Cardiac fibroblast (primary cell): ENCODE measurements at places on chromosomes 3 and 15.

DNA sequence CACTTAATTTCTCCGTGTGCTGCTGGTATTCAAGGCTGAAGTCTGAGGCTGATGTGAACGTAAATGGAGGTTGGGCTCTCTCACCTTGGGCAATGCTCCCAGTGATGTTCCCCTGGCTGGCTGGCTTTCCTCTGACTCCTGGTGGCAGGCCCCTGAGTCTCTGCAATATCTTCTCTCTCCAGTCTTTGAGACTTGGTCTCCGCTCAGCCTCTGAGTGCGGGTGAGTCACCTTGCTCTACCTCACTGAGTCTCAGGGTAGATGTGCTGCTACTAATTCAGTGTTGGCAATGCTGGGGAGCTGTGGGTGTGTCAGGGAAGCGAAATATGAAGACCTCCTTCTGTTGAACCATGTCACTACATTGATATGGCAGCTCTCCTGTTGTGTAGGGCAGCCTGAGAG, 31.3 kb upstream of the TRIM59 start:
- DNase-seq = peak; percentile 26

DNA sequence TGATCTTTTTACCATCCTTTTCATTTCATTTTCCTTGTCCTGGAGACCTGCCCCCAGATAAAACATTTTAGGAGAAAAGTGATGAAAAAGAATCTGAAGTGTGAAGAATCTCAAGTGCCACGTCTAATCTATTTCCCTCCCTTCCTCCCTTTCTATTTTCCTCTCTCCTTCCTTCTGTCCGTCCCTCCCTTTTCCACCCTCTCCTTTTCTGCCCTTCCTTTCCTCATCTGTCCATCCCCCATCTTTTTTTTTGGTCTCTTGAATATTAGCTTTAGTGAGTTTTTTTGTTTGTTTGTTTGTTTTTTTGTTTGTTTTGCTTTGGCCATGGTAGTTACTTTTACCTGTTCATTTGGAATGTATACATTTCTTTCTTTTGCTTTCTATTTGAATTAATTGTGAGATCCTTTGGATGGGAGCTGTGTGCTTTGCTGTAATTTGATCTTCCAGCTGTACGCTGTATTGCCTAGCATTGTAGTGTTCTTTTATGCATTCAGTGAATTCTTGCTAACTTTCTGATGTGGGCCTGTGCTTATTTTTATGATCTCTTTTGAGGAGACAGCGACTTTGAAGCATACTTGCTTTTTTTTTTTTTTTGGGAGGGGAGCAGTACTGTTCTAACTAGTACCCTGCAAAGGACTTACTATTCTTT, 19.2 kb downstream of the CDIN1 start:
- no peak for DNase-seq

DNA sequence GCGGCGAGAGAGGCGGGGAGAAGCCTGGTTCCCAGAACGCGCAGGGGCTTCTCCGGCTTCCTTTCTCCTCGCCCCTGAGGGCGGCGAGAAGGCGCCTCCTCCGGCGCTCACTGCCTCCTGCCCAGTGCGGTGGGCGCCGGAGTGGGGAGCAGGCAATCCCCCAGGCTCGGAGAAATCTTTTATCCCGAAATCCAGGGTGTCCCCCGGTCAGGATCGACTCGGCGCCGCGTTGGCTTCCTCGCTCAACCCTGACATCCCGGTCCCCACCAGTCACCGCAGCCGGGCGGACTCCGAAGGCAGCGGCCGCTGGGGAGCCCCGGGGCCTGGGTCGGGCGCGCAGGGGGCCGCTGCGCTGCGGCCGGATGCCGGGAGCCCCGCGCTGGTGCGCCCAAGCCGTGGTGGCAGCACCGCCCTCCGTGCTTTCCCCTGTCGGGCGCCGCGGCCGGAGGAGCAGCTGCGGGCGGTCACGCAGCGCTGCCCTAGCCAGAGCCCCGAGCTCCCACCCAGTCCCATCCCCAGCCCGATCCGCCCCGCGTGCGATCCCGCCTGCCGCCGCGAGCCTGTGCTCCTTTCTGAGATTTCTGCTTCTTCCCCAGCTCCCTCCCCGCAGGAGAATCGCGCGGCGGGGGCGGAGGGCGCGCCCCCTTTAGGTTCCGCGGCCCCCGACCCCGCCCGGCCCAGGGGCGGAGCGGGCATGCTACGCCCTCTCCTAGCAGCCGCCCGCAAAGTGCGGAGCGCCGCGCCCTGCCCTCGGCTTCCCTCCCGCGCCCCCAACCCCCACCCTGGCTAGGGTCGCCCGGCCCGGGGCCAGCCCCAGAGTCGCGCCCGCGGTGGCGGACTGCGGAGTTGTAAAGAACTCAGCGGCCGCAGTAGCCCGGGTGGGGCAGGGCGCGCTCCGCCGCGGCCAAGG, 683 bp upstream of the CACNA2D3 start:
- no peak for DNase-seq

DNA sequence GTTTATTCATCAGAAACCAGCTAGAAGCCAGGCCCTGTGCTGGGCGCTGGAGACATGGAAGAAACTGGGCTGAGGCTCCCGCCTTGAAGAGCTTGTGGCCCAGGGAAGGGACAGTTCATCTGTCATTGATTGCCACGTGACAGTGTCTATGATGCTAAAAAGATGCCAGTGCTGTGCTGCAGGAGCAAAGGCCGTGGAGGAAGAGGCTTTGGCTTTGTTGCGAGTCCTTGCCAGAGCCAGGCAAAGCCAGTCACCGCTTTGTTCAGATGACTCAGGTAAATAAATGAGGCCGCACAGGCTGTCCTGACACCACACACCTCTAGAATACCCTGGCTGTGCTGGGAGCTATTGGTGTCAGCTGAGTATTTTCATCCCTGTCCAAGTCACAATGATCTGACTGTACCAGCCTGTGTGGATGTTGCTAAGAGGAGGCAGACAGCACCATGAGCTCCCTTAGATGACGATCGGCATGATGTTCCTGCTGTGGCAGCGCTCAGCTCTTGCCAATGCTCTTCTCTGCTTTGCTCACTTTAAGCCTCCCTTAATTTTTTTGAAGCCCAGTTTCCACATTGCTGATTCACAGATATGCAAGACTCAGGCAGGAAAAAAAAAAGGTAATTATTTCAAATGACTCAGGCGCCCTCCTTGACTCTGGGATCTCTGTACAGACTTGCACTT, 77.5 kb downstream of the CCNL1 start:
- DNase-seq = no peak

- no peak for DNase-seq
Observed at GRCh38 chr15:60406513-60407414, 9.0 kb upstream of the ANXA2 start.

DNA sequence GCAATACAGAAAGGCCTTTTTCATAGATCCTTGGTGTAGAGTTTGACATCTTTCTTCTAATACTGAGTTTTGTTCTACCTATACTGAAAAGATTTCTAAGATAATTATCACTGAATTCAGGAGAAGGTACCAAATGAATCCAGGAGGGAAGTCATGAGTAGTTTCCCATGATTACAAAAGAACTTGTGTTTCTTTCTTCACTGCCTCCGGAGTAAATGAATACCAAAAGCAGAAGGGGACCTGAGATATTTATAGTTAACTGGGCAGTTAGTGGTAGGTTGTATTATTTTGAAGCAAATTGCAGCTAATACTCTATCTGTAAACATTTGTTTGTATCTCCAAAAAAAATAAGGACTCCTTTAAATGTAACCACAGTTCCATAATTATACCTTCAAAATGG, 175.4 kb downstream of the SUCNR1 start:
- DNase-seq = peak; percentile 43

- peak; percentile 32 for DNase-seq
Observed at GRCh38 chr3:16309558-16309957, 44.5 kb downstream of the OXNAD1 start.

- peak; percentile 100 for DNase-seq
Observed at GRCh38 chr3:51941798-51942602, at the start of the genes PARP3 and RRP9. Gene PARP3, plus strand, starts transcription at chr3:51942363. Its CDS starts 993 bp downstream, at chr3:51943356. Gene RRP9, minus strand, starts transcription at chr3:51941904. Its CDS starts 37 bp downstream, at chr3:51941867.

DNA sequence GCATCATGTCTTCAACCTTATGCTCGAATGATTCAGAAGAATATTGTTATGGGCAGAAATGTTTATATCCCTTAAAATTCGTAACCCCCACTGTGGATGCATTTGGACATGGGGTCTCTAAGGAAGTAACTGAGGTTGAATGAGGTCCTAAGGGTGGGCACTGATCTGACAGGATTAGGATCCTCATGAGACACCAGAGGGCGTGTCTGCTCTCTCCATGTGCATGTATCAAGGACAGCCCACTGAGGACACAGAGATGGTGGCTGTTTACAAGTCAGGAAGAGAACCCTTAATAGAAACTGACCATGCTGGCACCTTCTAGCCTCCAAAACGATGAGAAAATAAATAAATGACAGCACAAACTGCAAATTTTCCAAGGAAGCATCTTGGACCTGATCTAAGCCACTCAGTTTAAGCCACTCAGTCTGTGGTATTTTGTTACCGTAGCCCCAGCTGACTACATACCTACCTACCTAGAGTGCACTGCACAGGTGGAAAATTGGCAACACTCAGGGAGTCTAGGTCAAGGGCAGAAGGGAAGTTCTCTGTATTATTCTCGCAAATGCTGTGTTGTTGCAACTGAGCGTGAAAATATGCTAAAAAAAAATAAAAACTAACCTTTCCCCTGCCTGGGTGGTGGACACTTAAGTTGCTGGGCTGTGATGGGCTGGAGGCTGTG, 126.6 kb downstream of the TJP1 start:
- no peak for DNase-seq
